Right renal pelvis (tissue), 4 donors: ENCODE measurements at places on chromosomes 2 and 18.

DNA sequence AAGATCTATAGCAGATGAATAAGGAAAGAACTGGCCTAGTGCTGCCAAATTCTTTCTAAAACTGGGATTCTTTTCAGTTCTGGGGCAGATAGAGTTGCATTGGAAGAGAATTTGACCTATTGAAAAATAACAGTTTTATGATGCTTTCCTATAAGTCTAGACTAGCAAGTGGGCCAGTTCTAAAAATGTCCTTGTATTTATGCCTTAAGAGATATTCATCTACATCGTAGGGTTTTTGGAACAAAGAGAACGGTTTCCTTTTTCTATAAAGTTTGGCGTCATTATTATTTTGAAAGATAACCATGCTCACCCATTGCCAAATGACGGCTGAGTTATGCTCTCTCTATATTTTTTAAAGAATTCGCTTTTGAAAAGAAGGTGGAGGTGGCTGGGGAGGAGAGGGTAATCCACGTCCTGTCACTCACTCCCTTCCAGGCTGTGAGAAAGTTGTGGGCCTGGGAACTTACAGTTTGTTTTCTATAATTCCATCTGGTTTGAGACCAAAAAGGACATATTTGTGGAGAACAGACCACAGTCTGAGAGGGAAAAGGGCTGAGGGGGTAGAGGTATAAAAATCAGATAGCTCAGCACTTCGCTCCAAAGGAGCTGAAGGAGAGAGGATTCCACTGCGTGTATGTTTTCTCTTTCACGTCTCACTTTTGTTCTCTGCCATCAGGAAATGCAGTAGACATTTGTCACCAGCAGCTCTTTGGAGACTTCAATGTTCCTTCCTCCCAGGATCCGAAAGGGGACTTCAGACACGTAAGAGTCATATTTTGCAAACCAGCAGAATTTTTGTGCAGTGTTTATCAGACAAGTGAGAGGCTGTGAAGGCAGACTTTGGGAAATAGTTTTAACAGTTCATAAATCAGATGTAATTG lies 281.9 kb upstream of the FN1 start:
- DNase-seq = no peak

DNA sequence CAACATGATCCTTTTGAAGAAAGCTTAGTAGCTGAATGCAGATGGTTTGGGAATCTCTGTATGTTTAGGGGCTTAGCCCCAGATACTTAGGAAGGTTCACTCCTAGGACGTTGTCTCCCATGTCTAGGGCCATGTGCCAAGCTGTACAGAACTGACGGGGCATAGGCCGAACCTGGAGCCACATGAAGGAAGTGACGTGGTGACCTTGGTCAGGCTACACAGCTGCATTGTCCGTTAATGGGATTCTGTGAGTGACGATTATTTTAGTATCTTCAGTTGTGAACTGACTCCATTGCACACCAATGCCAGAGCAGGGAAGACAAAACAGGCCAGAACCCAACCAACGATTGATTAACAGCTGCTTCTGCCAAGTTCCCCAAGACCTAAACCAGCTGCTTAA lies 139.3 kb downstream of the TPO start:
- DNase-seq = no peak

DNA sequence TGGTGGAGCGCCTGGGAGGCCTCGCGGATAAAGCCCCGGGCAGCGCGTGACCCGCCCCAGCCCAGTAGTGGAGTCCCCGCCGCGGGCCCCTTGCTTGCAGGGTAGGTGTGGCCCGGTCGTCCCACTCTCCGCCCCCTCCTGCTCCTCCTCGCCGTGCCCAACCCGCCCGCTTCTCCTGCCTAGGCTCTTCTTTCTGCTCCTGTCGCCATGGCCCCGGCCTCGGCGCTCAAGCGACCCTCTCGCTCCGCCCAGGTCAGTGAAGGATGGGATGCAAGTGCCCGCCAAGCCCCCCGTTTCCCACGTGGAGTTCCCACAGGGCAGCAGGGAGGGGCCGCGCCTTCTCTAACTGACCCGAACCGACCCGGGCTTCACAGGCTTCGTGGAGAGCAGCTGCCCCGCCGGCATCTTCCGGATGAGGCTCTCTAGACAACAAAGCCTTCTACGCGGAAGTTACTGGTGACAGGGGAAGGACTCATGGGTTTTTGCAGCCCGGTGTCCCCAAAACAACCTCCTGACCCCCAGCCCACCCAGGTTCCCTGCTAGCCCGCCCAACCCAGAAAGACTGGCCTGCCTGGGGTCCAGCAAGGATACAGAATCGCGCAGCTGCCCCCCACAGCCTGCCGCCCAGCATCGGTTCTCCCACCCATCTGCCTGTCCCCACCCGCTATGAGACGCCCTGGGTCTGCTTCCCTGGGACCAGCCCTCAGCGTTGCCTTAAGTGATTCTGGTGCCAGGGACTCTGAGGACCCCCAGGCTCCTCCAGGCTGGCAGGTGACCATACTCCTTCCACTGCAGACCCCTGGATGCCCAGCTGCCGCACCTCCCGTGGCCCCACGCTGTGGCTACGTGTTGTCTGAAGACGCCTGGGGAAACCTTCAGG lies 32.8 kb downstream of the TTC32 start:
- DNase-seq = peak; percentile 35

DNA sequence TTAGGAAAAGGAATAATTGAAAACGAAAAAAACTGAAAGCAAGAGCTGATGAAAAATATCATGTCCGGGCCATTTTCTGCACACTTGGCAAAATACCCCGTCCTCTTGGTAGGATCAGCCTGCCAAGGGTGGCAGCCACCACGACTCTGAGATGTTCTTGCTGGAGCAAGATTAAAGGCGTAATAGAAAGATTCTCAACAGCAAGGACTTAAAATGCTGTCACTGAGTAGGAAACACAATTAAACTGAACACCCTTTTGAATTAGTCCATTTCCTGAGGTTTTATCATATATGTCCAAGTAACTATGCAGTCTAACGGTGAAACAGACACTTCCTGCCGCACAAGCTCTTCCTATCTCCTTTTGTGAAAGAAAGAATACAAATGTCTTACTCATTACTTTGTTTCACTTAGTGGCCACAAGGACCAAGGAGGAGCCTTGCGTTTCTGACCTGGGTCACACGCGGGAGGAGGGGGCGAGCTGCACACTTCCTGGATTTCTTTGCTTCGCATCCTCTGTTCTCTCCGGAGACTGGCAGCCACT lies 222.7 kb downstream of the PIEZO2 start:
- DNase-seq = no peak

DNA sequence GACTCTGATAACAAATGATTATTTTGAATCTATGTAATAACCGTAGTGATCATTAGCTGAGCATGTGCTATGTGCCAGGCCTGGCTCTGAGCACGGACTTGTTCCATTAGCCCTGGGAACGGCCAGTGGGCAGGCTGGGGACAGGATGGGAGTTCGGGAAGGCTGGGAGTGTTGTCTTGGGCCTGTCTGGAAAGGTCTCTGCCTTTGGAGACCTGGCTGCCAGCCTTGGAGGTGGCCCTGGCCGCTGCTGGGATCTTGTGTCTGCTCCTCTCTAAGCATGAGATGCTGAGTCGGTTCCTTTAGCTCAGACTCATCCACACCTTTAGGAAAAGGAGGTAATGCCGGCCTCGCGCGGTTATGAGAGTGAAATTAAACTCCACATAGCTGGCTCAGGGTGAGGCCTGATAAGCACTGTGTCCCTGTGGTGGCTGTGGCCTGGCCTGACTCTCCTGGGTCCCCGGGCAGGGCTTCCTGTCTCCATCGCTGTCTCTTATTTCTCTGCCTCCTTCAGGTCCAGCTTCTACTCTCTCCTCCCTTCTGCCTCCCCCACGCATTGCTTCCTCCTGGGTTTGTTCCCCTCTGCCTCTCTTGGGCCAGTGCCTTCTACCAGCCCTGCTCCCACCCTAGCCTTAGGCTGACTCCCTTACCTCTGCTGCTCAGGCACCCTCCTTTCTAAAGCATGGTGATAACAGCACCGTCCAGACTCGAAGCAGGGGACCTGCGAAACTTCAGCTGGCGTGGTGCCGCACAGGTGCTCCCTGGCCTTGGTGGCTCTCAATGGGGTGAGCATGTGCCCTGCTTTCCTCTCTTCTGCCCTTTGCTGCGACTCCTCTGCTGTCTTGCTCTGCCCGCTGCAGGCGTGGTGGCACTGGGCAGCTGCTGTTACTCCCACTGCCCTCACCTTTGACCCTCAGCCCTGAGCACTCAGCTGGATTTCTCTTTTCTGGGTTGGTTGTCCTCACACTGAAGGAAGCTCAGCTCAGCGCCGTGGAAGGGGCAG lies 41.8 kb downstream of the NCK2 start:
- DNase-seq = no peak

- no peak for DNase-seq
These were observed 2.2 kb upstream of the IL1R1 start for GRCh38 chr2:102140377-102140776.

- DNase-seq = no peak
These were observed 1.0 kb downstream of the UBR3 start for GRCh38 chr2:169828141-169828811.
